ENCODE measurements at places on chromosomes 3 and 15.

- no peak for DNase-seq
Measured at GRCh38 chr3:158696618-158697017, 24.2 kb upstream of the LXN start.

DNA sequence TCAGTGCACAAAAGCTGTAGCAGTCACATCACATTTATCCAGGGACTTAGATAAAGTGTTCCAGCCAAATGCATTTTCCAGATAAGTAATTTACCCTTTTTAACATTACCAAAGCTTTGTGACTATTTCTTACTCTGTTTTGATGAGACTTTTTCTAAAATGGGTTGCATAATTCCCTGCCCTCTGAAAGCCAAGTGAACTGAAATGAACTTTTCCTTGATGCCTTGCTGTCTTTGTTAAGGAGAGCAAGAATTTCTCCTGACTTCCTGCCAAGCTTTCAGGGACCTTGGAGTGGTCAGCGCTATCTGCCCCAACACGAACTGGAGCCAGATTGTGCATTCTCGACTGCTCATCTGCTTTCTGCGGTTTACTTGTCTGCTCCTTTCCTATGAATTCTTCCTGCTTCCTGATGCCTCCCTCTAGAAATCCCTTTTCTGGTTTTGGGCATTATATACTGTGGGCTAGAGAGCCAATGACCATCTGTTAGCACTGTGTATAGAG, 34.8 kb downstream of the EIF4E3 start:
- DNase-seq: no peak

DNA sequence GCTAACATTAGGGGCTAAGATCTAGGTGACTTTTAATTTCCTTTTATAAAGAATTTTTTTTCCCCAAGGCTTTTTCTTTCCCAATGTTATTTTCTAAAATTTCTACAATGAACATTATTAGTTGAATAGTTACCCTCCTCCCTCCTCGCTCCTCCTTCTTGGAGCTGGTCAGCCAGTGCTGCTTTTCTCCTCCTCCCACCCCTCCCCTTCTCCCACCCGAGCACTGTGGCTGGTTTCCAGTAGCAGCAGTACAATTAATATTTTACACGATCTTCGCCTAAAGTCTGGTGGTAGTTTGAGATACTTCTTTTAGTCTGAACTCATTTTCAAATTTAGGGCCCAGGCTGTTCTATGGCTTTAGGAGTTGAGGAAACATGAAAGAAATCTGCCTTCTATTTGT, 41.6 kb downstream of the EEFSEC start:
- DNase-seq: no peak

DNA sequence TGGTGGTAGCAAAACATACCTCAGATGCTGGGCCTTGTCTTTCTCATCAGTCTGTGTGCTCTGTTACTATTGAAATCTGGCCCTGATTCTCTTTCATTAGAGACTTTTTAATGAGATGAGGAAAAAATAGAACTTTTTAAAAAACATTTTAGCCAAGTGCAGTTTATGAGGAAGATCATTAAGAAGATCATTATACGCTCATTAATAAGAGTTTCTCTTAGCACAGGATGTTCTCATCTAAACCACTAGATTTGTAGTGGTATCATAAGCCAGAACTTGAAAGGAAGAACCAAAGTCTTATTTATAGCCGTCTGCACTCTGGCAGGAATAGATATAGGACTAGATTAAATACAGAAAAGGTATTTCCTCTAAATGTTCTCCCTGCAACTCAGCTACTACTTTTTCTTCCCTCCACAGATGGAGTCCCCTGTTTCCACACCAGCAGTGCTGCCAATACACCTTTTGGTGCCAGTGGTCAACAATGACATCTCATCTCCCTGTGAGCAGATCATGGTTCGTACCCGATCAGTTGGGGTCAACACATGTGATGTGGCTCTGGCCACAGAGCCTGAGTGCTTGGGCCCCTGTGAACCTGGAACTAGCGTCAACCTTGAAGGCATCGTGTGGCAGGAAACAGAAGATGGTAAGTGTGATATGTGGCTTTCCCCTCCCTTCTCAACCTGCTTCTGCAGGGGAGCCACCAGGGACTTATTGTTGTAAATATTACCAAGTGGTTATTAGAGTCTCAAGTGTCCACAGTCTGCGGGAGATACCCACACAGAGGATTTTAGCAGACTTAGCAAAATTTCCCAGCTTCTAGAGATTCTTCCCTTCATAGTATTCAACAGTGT, 152.8 kb downstream of the RBPMS2 start:
- DNase-seq: no peak

DNA sequence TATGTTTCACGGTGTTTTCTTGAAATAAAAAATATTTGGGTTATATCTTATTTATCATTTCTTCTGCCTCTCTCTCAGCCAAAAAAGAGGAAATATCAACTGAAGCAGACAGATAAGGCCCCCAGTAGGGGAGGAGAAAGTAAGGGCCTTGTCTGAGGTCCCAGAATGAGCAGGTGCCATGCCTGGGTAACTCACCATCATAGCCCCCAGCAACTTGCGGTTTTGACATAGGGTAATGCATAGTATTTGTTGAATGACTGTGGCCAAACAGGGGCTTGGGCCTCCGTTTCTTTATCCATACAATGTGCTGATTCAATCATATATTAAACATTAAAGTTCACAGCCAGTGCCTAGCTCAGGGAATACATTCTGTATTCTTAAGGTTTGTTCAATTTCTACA, 119.6 kb downstream of the ABI3BP start:
- DNase-seq: no peak

- no peak for DNase-seq
Measured at GRCh38 chr15:37101980-37102304, 1.6 kb upstream of the MEIS2 start.

DNA sequence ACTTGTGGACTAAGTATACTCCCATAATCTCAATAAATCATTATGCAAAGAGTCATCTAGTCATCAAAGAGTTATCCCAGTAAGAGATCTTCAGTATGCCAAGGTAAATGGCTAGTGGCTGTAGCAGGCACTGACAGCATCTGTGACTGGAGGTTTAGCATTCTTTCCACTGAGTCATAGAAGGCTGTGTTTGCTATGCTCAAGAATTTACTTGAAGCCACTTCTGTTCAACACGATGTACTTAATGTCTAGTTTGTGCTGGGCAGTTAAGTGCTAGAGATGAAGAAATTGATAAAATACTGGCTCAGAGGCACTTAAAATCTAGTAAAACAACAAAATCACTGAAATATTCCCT, 13.0 kb downstream of the ZBED2 start:
- no peak for DNase-seq

DNA sequence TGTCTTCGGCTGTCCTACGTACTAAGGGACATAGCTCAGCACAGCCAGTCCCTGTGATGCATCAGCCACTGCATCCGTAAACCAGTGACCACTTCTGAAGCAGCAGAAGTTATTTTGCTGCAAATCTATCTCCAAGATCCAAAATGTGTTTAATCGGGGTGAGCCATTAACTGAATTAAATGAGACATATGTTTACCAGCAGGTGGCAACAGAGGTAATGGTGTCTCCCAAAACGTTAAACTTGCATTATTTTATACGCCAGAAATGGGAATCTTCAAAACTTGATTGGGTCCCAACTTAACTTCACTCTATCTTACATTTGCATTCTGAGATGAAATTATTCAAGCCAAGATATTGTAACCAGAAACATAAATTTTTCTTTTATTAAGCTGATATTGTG, 75.3 kb upstream of the BOC start:
- no peak for DNase-seq

- no peak for DNase-seq
Measured at GRCh38 chr3:87367736-87368135, 91.4 kb upstream of the POU1F1 start.

DNA sequence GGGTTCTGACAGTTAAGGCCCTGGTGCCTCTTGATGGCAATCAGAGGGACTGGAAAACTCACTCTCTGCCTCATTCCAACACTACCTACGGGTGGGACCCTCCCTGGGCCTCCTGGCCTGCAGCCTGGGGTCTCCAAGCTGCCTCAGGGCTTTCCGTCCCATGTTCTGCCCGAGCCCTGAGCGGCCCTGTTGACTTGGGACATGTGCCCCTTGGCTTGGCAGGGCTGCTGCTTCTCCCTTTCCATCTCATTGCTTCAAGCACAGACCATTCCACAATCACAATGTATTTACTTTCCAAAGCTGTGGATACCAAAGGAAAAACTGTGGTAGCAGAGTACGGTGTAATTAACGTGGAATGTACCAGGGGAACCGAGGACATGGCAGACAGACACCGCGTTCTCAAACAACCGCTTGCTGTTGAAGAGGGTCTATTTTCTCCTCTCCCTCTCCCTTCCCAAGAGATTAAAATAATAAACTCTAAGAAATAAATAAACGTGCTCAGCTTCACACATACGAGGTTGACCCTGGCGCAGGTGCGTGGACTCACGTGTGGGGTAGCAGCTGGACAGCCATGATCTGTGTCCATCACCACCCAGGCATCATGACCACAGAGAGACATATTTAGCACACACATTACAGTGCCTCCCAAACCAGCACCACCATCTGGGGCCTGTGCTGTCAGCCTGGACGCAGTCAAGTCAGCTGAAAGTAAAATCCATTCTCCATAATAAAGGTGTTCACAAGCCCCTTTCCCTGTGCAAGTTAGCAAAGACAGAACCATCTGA, 172.0 kb downstream of the XXYLT1 start:
- DNase-seq: no peak

Data from stimulated activated CD8-positive, alpha-beta memory T cell treated with anti-CD3 and anti-CD28 coated beads, Interleukin-4, amount 100 ng/mL, for 1 hour (primary cell).